ENCODE measurements at places on chromosomes 11 and 22.

DNA sequence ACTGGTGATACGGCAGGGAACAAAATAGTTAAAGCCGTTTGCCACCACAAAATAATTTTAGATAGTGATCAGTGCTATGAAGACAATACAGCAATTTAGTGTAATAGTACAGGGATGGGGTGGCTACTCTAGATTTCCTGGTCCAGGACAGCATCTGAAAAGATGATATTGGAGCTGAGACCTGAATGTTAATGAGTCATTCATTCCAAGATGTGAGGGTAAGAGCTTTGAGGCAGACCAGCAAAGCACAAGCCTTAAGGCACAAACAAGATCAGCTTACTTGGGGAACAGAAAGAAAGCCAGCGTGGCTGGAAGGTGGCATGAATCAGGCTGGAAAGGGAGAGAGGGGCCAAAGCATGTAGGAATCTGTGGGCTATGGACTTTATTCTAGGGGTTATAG lies 132.3 kb downstream of the TRIM44 start:
- DNase-seq = no peak

GRCh38 chr11:116167706-116168458 lies 604.9 kb downstream of the BUD13 start:
- no peak for DNase-seq

DNA sequence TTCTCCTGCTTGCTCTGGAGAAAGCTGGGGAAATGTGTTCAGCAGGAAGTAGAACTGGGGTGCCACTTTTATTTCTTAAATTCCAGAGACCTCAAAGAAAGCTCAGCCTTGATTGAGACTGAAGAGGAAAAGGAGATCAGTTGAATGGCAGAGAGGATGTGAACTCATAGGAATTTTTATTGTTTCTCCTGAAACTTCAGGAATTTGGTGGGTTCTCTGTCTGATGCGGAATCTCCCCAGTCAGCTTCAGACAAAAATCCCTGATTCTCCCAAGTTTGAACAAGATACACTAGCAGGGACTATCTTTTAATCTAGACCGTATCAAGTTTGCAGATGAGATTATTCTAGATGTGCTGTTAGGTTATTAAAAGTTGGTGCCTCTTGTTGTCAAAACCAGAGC lies 23.0 kb downstream of the EHF start:
- DNase-seq = no peak

DNA sequence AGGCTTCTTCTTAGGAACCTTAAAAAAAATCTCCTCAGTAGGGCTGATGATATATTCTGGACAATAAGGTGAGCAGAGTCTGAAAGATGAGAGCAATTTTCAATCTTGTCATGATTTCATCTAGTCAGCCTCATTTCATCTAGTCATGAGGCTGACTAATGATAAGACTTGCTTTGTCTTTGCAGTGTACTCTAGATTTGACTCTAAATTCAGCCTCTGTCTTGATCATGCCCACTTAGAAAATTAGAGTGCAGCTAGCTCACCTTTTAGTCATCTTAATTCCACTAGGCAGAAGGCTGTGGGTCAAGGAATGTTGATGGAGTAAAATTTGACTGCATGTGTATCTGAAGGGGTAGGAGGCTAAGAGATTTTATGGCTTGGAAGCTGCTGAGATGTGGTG lies 5.5 kb downstream of the EHF start:
- DNase-seq = no peak

DNA sequence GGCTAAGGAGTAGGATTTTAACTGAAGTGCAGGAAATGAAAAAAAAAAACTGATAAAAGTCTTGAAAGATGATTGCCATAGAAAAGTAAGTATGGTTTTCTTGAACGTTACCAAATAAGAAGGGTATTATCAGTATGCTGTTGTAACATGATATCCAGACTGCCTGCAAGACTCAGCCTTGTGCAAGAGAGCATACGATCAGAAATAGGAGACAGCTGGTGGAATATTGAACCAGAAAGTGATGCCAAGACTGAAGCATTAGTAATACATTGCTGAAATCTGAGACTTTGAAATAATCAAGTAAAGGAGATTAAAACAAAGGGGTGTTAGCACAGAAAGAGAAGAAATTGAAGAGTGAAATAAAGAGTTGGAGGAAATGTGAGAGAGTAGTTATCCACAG lies 452.7 kb upstream of the CNTN5 start:
- no peak for DNase-seq

GRCh38 chr11:38156495-38157146 lies 1558.6 kb upstream of the RAG2 start:
- DNase-seq = no peak
